ENCODE measurements at places on chromosomes 1 and 21.
A peak's percentile ranks its signal among the peaks of the same experiment; 100 is the strongest.

DNA sequence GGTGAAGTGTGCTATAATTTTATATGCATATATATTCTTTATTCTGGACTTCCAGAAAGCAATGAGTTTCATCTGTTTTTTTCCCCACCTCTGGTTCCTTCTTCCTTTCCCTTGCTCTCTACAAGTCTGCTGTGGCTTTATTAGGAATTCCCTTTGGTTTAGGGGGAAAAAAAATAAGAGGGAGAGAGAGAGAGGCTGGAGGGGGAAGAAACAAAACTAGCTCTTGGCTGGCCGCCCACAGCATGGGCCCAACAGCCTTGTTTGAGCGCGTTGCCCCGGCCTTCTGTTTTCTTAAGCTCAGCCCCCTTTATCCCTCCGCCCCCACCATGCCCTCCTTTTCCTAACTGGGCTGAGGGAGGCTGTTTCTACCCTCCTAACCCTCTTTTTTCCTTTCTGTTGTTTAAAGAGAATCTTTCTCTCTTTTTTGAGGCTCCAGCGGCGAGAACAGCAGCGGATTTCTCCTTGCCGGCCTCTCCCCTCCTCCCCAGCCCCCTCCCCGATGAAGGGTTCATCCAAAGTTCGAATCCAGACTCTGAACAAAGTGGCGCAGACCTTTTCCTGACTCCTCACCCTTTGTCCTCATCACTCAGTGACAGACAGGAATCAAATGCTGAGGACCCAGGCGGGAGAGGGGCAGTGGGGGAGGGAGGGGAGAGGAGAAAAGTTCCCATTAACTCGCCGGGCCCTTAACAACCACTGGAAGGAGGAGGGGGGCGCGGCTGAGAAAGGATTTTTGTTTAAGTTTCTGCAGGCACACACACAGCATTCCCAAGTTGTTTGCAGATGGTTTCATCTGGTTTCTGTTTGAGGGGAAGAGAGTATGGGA, 29.7 kb downstream of the PBX1 start:
- no peak for DNase-seq

DNA sequence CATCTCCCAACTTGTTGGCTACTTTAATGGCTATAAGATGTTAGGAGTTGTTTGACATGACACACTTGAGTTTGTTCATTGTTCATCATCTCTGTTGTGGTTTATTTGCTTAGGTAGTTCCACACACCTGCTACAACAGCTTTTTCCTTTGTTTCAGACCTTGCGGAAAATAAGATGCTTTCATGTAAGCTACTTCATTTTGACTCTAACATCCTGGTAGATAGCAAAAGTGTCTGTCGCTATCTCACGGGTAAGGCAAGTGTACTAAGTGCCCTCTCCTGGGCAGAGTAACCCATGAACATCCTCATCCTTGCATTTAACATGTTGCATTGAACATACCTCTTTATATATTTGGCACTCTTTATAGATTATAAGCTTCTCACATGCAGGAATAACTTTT, 1.6 kb upstream of the OR10T2 start:
- no peak for DNase-seq

DNA sequence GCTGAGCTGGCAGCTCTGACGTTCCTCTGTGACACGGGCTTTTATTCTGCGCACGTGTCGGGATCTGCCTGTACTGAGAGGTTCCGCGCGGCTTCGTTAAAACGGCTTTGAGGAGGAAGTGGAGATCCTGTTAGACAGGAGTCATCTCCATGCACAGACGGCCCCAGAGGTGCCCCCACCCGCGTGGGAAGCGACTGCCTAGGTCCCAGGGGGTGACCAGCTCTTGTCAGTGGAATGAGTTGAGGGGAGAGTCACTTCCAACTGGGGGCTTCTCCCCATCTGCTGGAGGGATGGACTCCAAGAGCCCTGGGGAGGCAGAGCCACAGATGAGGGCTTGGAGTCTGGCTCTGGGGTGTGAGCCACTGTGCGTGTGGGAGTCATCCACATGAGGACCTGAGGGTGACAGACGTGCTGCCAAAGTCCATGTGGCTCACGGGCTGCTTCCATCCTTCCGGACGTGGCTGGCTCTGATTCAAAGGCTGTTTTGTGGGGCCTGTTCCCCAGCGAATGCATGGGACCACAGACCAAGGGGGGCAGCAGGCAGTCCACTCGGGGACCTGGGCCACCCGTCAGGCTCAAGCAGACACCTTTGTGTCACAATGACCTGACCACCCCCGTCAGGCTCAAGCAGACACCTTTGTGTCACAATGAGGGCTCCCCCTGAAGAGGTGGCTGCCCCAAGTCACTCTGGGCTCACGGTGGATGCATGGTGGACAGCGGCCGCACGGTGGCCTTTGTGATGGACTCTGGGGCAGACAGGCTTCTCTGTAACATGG, 26.8 kb downstream of the PTTG1IP start:
- no peak for DNase-seq

- DNase-seq = no peak
These were observed 14.3 kb upstream of the ADARB1 start for GRCh38 chr21:45060089-45060488.

GRCh38 chr1:246004301-246004700, 502.8 kb downstream of the SMYD3 start:
- DNase-seq = no peak

DNA sequence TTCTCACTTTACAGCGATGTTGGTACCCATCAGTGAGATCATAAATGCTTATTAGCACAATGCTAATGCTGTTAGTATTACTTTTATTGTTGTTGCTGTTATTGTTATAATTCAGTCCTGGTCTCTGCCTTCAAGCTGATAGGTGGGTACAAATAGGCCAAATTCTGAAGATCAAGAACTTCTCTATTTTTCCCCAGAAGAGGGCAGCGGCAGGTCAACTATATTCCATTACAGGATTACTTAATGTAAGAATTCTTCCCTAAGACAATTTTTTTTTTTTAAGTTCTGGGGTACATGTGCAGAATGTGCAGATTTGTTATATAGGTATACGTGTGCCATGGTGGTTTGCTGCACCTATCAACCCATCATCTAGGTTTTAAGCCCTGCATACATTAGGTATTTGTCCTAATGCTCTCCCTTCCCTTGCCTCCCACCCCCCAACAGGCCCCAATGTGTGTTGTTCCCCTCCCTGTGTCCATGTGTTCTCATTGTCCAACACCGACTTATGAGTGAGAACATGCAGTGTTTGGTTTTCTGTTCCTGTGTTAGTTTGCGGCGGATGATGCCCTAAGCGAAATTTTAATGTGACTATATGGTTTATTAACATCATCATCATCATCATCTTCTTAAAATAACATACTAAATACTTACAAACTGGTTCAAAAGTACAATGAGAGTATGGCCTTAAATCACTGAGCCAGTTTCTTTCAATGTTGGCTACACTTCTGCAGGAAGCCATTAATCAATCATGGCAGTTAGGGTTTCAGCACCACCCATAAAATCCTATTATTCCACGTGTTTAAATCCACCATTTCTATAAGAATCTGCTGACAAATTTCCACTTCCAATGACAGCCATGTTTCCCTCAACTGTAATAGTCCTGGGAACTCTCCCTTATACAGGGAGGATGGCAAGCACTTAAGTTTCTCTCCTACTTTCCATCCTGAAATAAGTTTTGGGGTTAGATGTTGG, 19.2 kb downstream of the SLC19A2 start:
- peak; percentile 10 for DNase-seq

DNA sequence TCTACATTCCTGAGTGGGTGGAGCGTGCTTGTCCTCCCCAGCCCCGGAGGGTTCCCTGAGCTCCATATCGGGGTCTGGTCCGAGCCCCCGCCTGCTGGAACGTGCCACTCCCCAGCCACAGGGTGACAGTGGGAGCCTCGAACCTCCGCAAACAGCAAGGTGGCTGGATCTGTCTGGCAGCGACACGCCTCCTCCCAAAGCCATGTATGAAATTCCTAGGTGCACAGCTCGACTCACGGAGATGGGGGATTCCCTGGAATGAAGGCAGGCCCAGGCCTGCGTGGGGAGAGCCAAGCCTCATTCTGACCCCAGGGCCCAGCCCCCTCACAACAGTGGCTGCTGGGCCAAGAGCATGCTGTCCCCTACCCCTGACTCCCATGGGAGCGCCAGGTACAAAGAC, 32.9 kb downstream of the TP73 start:
- no peak for DNase-seq

GRCh38 chr1:59079434-59080140, 217.3 kb upstream of the FGGY start:
- no peak for DNase-seq

GRCh38 chr1:202656057-202656456, 54.2 kb downstream of the SYT2 start:
- no peak for DNase-seq

DNA sequence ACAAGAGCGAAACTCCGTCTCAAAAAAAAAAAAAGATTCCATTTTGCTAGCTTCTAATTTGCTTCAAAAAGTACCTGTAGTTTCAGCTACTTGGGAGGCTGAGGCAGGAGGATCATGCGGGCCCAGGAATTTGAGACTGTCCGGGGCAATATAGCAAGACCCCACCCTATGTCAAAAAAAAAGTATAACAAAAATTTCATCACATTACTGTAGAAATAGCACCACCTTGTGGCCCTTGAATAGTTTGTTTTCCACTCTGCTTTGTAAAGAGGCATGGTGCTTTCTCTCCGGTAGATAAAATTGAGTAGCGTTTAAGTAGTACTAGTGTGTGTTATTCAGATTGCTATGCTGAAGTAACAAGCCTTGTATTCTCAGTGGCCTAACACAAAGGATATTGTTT, 18.2 kb upstream of the MSTO1 start:
- DNase-seq = peak; percentile 68

DNA sequence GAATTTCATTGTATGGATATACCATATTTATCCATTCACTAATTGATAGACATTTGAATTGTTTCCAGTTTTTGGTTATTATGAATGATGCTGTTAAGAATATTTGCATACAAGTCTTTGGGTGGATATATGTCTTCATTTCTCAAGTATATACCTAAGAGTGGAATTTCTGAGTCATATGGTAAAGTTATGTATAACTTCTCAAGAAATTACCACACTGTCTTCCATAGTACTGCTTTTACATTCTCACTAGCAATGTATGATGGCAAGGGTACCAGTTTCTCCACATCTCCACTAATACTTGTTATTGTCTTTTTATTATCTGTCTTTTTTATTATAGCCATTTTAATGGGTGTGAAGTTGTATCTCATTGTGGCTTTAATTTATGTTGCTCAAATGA, 74.6 kb upstream of the TENT5C start:
- no peak for DNase-seq

GRCh38 chr1:65065524-65066418, 82.2 kb upstream of the AK4 start:
- DNase-seq = no peak

DNA sequence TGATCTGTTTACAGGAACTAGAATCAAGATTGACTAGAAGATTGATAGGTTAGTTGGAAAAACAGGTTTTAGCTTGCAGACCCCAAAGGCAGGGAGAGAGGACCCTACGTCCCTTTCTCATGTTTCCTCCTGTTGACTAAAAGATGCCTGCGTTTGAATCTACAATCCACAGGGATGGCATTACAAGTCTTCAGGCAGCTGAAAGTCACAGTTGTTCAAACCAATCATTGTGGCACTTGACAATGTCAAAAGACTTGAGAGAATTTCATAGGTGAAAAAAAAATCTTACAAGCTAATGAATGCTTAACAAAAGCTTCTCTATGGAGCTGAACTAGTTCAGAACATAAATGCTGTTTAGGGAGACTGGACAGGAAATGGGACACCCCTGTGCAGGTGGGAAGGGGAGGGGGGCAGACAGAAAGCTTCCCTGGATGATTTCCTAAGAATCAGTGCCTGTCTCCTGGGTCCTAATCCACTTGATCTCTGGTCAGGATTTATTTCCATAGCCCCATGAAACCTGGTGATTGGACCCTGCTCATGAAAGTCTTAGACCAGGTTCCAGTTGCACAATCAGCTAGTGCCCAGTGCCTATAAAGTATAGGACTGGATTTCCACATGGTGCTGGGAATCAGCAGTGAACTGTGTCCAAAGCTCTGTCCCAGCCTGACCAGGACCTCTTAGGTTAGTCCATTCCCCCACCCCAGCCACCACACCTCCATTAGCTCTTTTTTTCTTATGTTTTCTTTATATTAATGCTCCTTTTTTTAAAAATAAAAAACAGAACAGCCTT, 91.6 kb upstream of the BCAR3 start:
- no peak for DNase-seq

DNA sequence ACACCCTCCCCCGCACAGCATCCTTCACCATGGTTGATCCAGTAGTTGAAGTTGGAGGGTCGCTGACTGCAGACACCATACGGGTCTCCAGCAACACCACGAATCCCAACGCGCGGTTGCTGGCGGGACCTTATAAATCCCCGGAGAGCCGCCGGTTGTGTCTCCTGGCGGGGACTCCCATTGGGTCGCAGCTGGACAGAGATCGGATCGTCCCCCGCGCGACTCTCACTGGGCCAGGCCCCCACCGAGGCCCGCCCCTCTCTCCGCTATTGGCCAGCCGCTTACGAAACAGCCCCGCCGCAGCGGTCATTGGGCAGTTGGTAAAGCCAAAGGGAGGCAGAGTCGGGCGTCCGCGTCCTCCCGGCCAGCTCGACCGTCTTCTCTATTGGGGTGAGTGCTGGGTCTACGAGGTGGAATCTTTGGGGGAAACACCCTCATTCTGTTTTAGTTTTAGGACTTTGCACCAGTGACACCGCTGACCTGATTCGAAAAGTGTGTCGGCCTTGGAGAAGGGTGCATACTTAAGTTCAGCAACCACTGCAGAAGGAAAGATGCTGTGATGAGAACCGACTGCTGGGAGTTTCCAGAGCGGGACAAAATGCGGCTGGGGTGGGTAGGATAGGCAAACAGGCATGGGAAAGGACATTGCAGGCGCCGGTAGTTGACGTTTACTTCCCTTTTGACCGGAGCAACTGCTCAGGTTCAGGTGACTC, 27.4 kb downstream of the RABIF start:
- peak; percentile 92 for DNase-seq

- no peak for DNase-seq
These were observed 2.4 kb upstream of the ELAPOR1 start for GRCh38 chr1:109111386-109112055.

DNA sequence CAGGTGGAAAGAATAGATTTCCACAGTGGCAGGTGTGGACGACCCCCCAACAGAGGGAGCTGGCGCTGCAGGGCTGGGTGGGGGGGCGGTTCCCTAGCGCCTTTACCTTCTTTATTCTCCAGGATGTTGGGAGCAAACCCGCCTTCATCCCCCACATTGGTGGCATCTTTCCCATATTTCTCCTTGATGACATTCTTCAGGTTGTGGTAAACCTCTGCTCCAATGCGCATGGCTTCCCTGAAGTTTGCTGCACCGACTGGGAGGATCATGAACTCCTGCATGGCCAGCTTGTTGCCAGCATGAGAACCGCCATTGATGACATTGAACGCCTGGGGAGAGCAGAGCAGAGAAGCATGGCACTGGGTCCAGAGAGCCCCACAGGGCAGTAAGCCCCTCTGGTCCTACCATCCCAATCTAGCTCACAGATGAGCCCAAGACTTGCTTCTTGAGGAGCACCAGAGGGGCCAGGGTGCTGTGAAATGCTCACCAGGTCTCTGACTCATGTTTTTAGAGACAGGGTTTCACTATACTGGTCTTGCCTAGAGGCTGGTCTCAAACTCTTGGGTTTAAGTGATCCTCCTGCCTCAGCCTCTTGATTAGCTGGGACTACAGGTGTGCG, 12.2 kb downstream of the ENO1 start:
- DNase-seq = no peak

DNA sequence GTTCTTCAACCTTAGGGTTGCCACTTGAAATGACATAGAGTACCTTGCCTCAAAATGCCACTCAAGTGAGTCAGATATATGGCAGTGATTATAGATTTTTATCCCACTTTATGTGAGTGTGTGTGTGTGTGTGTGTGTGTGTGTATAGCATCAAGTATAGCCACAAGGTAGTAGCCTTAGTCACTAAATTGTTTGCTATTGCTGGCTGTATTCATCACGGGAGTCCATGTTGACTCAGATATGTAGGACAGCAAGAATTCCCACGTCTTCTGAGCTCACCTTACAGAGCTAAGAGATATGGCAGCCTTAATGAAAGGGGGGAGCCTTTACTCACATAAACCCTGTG, 9.3 kb downstream of the ETS2 start:
- DNase-seq = no peak
